ENCODE measurements at places on chromosomes 12 and 14.

GRCh38 chr12:122381021-122381420 is 41.4 kb downstream of the CLIP1 start:
- DNase-seq: no peak

DNA sequence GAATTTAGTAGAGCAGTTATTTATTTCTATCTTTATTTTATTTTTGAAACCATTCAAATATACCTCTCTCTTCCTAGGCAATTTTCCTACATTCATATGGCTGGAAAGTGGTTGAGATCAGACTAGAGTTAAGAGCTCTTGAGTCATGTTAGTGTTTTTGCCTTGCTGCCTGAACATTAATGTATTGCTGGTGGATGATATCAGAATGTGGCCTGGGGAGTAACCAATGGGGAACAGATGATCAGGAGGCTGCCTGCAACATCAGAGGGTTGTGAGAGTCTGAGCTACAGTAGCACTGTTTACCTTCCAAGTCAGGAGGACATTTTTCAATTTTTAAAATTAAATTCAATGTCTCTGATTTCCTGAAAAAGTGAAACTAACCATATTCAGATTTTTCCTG is 166.3 kb upstream of the TRHDE start:
- no peak for DNase-seq

GRCh38 chr12:69511016-69511415 is 40.8 kb downstream of the FRS2 start:
- no peak for DNase-seq

DNA sequence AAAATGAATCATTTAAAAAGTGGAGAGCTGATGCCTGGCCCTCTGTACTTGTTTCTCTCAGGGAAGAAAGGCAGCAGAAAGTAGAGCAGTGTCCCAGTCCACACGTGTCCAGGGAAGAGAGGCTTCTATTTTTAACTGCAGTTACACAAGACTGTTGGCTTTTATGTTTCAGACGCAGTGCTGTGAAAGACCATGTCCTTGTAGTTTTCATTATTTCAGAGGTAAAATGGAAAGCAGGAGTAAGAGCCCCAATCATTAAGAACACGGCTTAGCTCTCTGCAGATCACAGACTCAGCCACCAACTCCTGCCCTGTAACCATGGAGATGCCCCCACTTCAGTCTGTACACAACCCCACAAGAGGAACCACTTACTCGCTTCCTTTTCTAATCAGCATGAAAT is 336.3 kb downstream of the DAD1 start:
- DNase-seq: no peak

DNA sequence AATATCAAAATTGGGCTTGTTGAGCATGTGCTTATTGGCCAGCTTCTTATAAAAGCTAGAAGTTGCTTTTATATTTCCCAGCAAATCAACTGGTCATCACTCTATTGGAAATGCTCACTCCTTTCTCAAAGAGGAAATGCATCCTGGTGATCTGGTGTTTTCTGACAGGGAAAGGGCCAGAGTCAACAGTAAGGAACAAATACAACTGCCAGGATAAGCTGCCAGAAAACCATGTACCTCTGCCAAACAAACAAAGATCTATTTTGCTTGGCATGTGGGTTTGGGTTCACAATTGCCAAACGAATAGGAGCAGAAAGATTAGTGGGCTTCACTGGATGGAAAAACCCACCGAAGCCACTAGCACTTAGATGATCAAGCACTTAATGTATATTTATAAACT is 126.9 kb upstream of the PDZRN4 start:
- no peak for DNase-seq

- DNase-seq: no peak
These were observed 194.1 kb downstream of the KTN1 start for GRCh38 chr14:55773984-55774545.

- peak; percentile 25 for DNase-seq
These were observed 630 bp downstream of the ALDH1L2 start for GRCh38 chr12:105083551-105084105.

- peak; percentile 58 for DNase-seq
These were observed 26.2 kb downstream of the RTRAF start for GRCh38 chr14:52015411-52016030.

- no peak for DNase-seq
These were observed 203.2 kb downstream of the ZFP36L1 start for GRCh38 chr14:68589447-68590200.

DNA sequence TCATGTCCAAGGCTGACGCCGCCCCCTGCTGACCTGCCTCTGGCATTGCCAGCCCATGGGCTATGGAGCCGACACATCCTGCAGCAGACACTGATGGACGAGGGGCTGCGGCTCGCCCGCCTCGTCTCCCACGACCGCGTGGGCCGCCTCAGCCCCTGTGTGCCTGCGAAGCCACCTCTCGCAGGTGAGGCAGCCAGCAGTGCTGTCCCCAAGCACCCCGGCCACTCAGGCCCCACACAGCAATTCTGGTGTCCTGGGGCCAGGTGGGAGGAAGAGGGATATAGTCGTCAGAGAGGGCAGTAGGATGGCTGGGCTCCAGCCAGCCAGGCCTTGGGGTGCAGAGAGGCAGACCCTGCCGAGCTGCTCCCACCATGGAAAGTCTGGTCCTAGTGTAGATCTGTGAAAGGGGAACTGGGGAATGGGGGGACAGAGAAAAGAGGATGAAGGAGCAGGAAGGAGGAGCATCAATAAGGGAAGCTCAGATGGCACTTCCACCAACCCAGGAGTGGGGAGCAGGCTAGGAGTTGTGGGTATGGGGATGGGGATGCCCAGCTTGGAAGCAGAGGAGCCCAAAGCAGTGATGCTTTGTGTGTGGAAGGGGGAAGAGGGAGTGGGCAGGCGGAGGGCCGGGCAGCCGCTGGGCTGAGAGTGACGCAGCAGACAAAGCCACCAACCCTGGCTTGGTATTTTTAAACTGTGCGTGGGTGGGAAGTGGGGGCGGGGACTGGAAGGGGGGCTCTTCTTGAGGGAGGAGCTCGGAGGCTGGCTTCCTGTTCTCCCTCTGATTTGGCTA is 4.7 kb downstream of the NAB2 start:
- DNase-seq: peak; percentile 70

DNA sequence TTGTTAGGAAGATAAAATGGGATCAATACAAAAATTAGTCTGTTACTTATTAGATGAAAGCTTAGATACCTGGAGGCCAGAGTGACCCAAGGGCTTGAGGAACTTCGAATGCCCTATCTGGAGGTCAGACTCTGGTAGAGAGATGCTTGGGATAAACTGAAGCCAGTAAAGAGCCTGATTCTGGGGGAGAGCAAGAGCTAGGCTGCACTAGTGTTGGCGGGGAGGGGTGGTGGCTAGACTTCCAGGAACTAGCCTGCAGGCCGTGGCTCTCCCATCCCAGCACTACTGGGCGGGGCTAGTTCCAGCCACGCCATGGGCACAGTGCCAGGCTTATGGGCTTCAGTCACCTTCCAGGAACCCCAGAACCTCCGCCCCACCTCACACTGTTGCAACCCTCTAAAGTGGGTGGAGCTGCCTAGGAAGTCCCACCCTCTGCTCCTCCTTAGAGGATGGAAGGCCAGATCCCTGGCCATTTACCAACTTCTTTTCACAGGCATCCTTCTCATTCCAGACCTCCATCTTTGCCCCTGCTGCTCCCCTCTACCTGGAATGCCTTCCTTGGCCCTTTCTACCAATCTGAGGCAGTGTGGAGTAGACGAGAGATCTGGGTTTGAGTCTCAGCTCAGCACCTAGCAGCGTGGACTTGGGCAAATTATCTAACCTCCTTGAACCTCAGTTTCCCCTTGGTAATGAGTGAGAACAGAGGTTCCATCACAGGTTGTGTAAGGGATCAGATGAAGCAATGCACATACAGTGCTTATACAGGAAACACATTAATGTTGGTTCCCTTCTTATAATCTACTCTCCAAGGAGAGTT is 6.3 kb upstream of the NFE2 start:
- no peak for DNase-seq

DNA sequence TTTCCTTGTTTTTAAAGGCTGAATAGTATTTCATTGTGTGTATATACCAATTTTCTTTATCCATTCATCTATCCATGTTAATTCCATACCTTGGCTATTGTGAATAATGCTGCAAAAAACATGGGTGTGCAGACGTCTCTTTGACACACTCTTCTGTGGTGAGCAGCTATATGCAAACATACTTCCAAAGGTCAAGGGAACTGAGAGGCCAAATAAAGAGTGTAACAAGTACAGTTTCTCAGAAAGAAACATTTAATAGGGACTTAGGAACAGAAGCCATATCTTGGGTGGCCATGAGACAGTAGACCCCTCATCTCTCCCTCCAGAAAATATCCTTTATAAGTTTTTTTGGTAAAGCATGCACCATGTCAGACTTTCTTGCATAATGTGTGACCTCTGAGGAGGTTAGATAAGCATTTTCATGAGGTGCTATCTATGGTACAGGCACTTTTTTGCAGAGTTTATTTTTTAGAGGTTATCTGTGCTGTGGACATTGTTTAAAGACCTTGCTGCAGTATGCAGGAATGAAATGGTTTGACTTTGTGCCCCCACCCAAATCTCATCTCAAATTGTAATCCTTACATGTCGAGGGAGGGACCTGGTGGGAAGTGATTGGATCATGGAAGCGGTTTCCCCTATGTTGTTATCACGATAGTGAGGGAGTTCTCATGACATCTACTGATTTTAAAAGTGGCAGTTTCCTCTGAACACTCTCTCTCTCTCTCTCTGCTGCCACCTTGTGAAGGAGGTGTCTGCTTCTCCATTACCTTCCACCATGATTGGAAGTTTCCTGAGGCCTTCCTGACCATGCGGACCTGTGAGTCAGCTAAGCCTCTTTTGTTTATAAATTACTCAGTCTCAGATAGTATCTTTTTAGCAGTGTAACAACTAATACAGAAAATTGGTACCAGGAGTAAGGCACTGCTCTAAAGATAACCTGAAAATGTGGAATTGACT is 1202.3 kb downstream of the GALC start:
- no peak for DNase-seq

- no peak for DNase-seq
These were observed 17.2 kb downstream of the EML5 start for GRCh38 chr14:88775532-88775931.

GRCh38 chr12:78759367-78759766 is 105.2 kb upstream of the SYT1 start:
- DNase-seq: no peak

- DNase-seq: no peak
These were observed 16.7 kb downstream of the NEUROD4 start for GRCh38 chr12:55036326-55037115.

DNA sequence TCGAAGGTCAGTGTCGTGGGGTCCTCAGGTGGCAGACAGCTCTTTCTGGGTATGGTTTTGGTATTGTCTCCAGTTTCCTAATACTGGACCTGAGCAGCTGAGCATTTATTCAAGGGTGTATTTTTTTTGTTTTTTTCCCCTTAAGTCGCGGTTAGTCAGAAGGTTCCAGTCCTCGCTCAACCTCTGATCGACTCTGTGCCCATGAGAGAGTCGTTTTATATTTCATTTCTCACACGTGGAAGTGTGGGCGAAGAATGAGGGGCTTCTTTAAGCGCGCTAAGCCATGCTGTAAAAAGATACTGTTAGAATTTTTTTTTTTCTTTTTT is 499 bp downstream of the MIPOL1 start:
- no peak for DNase-seq

DNA sequence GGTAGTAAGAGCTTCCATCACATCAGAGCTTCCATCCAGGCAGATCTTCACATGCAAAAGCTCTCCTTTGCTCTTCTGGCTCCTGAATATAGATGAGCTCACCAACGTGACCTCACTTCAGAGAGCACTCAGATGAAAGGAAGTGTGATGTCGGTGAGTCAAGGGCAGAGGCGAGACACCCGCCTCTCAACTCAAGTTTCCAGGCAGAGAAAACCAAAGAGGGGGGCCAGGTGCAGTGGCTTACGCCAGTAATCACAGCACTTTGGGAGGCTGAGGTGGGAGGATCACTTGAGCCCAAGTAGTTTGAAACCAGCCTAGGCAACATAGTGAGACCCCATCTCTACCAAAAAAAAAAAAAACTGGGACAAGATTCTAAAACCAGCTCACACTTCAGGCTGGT is 126.9 kb downstream of the DUSP6 start:
- DNase-seq: no peak

- no peak for DNase-seq
These were observed 435.4 kb upstream of the STXBP6 start for GRCh38 chr14:25485381-25485780.

DNA sequence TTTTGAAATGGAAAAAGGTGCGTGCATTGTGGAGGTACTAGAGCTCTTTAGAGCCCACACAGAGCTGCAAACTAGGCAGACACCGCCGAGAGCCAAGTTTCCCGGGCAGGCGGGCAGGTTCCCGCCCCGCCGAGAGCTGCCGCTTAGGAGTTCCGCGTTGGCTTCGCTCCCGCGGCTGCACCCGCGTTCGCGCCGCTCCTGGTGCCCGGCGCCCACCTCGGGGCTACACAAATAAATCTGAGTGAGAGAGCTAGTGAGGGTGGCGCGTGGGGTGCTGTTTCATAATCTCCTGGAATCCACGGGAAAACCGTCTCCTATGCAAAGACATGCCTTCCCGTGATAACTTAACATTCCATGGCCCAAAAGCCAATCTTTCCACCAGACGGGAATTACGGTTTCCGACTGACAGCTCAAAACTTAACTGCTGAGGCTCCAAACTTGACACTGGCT is 645 bp downstream of the KITLG start:
- DNase-seq: peak; percentile 18

GRCh38 chr12:119373001-119373400 is 38.5 kb downstream of the CCDC60 start:
- no peak for DNase-seq

DNA sequence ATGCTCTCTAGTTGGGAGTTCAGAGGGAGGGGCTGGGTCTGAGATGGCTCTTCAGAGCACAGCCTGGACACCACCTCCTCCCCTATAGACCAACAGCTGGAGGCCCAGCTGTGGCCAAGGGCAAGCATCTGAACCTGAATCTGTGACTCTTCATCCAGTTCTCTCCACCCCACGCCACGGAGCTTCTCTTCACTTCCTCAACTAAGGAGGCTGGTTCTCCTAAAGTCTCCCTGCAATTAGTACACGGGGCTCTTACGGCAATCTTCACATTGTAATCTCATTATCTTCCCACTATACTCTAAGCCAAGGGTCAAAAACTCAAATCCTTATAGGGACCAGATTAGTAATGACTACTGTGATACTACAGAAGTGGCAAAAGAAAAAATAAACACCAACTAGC is 9.8 kb downstream of the NRDE2 start:
- DNase-seq: no peak

DNA sequence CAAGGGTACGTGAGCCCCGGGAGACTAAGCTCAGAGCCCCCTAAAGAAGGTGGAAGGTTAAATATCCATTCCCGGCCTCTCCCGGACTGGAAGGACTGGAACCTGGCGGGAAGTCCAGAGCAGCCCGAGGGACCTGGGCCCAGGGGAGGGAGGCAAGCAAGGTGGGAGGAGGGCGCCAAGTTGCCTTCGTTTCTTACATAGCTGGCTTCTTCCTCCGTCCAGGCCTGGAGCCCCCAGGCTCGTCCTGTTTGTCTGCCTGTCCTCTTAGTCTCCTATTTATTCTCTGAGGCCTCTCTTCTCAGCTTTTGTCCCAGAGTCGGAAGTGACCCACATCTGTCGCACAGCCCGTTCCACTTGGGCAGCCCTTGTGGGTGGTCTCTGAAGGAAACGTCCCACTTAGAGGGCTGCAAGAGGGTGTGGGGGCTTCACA is 745 bp downstream of the PCK2 start:
- no peak for DNase-seq

- DNase-seq: no peak
These were observed 25.0 kb downstream of the GOLGA5 start for GRCh38 chr14:92819011-92819597.

Data from nucleus accumbens (tissue), 56 donors.